ENCODE measurements at places on chromosomes 1 and 21.

DNA sequence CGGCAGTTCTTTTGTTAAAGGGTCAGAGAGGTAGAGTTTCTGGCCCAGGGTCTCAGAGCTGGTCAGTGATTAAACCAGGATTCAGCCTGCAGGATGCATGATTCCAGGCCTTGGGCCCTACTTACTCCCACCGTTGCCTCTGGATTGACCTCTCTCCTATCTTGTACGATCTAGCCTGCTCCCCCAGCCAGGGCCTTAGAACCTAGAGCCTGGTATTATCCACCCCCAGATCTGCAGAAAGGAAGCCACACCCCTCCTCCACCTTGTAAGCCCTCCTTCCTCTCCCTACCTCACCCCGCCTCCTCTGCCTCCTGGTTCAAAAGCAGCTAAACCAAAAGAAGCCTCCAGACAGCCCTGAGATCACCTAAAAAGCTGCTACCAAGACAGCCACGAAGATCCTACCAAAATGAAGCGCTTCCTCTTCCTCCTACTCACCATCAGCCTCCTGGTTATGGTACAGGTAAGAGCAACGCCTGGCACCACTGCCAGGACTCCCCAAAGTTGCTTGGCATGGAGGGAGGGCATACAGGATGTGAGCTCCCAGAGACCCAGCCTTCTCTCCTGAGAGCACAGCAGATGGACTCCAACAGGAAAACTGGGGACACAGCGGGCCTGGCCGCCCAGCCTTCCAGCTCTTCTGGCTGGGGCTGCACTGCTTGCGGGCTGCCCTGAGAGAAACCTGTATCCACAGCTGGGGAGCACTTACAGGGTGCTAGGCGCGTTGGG, at the start of gene CD52:
CD52 (plus strand) TSS at position 347 of the 726 bp plus-strand sequence; CDS start at position 407, 60 bp downstream.
- DNase-seq = peak; percentile 61

DNA sequence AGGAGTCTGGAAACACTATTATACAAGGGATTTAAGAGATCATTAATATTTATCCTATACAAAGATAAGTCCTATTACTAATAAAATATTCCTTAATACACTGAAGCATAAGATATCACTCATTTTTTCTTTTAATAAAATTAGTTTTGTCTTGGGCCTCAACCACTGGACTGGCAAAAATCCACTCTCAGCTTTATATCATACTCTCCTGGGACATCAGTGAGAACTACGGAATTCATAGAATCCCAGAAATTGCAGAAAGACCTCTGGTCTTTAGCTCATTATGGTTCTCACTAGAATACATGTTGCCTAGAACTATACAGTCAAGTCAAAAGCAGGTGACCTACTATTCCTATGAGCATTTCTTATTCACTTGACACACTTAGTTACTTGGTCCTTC, 285.0 kb downstream of the LRRC40 start:
- no peak for DNase-seq

DNA sequence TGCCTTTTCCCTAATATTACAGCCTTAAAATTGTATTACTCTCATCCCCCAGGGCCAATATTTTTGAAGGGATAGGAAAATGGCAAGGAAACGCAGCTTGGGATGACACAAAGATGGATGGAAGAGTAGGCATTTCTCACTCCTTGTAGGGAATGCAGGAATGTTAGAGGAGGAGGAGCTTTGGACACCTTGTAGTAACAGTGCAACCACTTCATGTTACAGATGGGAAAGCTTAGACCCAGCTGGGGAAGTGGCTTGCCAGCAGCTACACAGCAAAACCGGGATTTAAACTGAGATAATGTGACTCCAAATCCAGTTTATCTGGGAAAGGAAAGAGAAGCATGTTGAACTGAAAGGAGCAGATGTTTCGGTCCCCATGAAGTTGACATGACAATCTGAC, 473.7 kb upstream of the DAB1 start:
- DNase-seq = no peak

GRCh38 chr1:113804421-113805255, 7.6 kb downstream of the RSBN1 start:
- no peak for DNase-seq

DNA sequence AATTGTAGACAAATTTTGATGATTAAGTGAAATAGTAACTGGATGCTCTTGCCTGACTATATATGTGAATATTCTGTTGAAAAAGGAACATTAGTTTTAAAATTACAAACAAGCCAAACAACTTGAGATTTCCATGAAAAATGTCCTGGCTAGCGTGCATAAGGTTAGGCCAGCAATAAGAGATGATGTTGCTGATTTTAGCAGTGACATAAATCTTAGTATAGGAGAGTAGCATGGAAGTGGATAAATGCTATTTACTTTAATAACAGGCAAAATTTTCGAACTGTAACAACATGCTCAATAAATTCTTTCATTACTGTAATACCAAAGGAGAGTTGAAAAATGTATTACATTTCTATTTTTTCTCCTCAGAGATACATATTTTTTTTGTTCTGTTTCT, 266.6 kb downstream of the LRRC7 start:
- DNase-seq = no peak

- DNase-seq = no peak
Observed at GRCh38 chr1:151944857-151945575, 35.7 kb upstream of the THEM4 start.

DNA sequence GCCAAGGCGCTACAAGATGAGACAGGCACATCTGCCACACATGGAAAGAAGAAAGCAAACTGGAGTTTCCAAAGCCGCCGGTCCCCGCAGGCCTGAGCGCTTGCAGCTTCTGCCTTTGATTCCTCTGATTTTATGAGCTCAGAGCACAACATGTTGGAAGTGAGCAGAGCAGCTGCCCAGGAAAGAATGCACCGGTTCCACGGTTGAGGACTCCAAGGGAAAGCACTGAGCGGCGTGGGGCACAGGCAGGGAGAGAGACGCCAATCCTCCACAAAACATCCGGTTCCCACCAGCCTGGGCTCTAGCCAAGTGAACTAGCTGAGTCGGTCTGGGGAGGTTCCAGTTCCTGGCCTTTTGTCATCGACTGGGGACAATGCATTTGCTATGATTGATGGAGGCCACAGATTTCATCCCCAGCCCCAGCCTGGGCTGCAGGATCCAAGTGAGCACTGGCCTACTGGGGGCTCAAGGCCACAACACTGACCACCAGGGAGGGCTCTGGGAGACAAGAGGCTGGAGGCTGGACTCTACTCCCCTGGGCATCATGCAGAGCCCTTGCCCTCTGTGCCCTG, 253.1 kb upstream of the IRF2BP2 start:
- DNase-seq = no peak
